ENCODE measurements at places on chromosomes 4 and X.

DNA sequence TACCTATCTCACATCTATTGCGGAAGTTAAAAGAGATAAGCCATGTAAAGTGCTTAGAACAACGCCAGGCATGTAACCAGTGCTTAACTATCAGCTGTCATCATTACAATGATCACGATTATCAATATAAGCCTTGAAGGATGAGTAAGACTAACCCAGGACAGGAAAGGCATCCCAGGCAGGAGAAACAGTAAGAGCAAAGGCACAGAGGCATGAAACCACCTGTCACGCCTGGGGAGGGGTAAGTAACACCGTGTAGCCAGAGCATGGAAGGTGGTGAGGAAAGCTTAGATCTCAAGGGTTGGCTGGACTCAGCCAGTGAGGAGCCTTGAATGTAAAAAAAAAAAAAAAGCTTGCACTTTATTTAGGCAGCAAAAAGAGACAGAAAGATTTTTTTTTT, 71.7 kb upstream of the NOCT start:
- DNase-seq: no peak

- no peak for DNase-seq
Measured at GRCh38 chrX:120517936-120518335, 42.8 kb downstream of the CUL4B start.

DNA sequence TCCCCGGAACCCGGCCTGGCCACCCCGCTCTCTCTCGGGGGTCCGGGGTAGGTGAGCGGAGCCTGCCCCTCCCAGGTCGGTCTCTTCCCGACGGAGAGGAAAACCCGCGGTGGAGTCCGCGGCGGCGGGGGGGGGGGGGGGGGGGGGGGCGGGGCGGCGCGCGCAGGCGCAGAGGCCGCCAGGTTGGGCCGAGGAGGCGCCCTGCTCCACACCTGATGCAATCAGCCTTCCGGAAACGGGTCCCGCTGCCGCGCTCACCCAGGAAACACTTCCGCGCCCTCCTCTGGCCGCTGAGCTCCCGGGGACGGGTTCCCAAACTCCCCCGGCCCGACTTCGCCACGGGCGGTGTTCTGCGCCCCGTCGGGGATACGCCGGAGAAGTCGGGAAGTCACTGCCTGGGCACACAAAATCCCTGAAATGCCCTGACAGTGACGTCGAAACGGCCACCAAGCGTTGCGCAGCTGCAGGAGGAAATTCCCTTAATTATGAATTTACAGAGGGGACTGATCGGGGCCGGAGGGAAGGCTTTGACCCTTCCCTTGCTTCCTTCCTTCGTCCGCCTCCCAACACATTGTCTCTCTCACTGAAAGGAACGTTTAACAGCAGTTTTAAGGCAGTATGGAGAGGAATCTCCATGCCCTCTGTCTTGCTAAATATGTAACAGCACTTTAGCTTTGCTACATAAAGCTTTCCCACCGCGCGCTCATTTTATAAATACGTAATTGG, 2.1 kb upstream of the APBB2 start:
- DNase-seq: peak; percentile 84

GRCh38 chr4:17493619-17494018, 18.3 kb downstream of the QDPR start:
- no peak for DNase-seq

- no peak for DNase-seq
Measured at GRCh38 chrX:81120936-81121371, 80.8 kb downstream of the HMGN5 start.

- peak; percentile 73 for DNase-seq
Measured at GRCh38 chr4:186725469-186726425, 2.1 kb upstream of the FAT1 start.

DNA sequence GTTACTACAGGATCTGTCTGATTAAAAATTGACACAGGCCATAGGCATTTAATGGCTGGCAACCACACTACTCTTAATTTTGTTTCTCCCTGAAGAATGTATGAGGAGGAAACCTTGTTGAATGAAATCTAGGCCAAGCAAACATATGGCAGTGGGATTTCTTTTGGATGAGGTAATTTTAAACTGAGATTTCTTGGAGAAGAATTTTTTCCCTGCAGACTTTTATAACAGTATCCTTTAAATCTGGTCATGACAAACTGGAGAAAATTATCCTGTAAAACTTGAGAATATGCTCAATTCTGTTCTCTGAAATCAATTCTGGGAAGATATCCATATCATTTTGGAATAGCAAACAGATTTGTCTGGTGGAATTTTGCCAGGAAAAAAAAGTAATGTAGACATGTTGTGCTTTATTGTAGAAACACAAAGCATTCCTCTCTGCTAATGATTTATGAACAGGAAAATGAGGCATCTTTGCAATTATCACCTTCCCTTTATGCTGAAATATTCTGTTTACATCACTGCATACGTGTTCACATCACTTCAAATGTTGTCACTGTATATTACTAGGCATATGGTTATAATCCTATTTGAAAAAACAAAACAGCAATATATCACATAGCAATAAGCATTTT, 108.3 kb upstream of the ARSJ start:
- no peak for DNase-seq

GRCh38 chrX:20463296-20464075, 196.8 kb upstream of the RPS6KA3 start:
- DNase-seq: no peak

GRCh38 chrX:123449335-123449734, 265.3 kb downstream of the GRIA3 start:
- DNase-seq: no peak

DNA sequence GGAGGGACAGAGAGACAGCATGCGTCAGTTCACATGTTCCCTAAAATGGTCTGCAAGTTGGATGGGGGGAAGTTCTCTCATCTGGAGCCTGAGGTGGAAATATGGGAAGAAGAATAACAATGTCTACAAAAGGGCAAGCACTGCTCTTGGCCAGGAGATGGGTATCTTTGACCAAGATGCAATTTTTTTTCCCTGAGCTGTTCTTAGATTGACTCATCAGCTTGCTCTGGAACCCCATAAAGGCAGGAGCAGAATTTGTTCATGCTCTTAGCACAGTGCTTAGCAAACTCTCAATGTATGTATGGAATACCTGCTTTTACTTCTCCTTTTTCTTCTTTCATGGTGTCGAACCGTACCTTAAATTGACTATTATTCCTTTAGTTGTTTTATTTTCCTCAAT, 90.5 kb upstream of the ZNF827 start:
- no peak for DNase-seq

- DNase-seq: no peak
Measured at GRCh38 chr4:120081726-120082125, 15.1 kb upstream of the MAD2L1 start.

GRCh38 chr4:153560908-153561307, 94.7 kb downstream of the TMEM131L start:
- no peak for DNase-seq

GRCh38 chr4:94978904-94979303, 221.1 kb downstream of the BMPR1B start:
- no peak for DNase-seq

DNA sequence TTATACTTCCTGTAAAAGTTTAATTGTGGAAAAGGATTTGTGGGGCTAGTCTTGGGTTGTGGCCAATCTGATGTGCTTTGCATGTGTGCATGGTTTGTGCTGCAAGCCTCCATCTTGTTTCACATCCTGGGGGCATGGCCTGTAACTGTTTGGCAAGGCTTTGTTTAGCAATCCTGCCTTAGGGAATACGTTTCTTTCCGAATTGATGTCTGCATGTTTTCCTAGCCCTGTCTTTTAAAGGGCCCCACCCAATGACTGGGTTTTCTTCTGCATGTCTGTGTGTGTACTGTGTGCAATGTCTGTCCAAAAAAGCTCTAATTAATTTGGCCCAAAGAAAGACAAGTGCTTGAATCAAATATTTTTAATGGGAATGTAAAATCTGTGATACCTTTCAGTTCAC, 74.6 kb upstream of the MID1IP1 start:
- no peak for DNase-seq

- DNase-seq: no peak
Measured at GRCh38 chrX:15820106-15821073, 30.1 kb downstream of the ZRSR2 start.

DNA sequence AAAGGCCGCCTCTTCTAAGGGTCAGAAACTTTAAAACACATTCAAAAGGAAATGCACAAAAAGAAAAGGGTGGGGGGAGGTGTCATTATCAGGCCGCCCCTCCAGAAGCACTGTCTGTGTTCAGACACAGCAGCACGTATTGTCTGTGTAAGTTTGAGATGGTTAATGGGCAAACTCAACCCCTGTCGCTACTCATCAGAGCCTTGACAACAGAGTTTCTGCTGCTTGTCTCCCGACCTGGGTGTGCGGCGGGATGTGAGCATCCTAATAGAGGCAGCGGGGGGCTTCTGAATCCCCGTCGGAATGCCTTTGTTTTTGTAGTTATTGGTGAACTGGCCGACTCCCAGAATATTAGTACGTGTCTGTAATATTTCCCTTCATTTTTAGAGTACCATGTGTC, 158.9 kb downstream of the DCTD start:
- no peak for DNase-seq

DNA sequence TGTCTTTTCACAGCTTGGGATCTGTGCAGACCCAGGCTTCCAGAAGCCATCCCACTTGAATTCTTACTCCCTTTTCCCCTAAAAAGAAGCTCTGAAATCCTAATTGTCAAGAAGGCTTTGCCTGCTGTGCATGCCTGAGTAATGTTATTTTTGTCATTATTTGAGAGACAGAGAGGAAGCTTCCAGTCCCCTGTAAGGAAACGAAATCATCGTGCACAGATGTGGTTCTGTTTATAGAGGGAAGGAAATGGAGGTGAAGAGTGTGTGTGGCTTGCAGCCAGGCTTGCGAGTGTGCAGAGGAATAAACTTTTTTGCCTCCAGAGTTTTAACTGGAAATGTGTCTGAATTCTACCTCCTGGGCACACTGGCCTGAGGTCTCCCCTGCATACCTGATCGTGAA, 70.2 kb downstream of the TBL1X start:
- no peak for DNase-seq

DNA sequence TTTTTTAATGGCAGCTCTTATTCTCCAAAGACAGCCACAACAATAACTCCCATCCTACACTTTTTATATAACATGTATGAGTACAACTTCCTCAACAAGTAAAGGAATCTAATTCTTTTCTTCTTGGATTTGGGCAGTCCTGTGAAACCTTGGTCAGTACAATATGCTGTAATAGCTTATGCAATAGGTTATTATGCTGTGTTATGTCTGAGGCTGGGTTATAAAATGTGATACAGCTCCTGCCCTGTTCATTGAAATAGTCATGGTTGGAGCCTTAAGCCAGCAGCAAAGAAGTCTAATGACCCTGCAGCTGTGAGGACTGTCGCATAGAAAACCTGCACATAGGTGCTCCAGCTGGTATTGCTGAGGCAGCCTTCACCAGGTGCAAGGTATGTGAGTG, 215.8 kb upstream of the RASGEF1B start:
- DNase-seq: no peak

GRCh38 chr4:140533951-140534480, 10.0 kb downstream of the ELMOD2 start:
- no peak for DNase-seq

GRCh38 chrX:153921511-153922446, 4.3 kb downstream of the ARHGAP4 start:
- no peak for DNase-seq

GRCh38 chr4:147610686-147611085, 6.5 kb upstream of the TMEM184C start:
- DNase-seq: no peak

GRCh38 chrX:42219231-42219630, 295.9 kb upstream of the CASK start:
- DNase-seq: no peak
